ENCODE measurements at places on chromosomes 16 and 17.

DNA sequence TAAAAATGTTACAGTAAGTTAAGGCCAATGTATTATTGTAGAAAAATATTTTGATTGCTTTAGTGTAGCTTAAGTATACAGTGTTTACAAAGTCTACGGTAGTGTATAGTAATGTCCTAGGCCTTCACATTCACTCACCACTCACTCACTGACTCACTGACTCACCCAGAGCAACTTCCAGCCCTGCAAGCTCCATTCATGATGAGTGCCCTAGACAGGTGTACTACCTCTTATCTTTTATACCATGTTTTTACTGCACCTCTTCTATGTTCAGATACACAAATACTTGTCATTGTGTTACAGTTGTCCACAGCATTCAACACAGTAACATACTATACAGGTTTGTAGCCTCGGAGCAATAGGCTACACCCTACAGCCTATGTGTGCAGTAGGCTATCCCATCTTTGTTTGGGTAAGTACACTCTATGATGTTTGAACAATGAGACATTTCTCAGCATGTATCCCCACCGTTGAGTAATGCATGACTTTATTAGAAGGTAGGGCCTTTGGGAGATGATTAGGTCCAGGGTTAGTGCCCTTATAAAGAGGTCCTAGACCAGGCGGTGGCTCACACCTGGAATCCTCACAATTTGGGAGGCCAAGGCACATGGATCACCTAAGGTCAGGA is 117.8 kb downstream of the SLC39A11 start:
- ATAC-seq, result no peak

DNA sequence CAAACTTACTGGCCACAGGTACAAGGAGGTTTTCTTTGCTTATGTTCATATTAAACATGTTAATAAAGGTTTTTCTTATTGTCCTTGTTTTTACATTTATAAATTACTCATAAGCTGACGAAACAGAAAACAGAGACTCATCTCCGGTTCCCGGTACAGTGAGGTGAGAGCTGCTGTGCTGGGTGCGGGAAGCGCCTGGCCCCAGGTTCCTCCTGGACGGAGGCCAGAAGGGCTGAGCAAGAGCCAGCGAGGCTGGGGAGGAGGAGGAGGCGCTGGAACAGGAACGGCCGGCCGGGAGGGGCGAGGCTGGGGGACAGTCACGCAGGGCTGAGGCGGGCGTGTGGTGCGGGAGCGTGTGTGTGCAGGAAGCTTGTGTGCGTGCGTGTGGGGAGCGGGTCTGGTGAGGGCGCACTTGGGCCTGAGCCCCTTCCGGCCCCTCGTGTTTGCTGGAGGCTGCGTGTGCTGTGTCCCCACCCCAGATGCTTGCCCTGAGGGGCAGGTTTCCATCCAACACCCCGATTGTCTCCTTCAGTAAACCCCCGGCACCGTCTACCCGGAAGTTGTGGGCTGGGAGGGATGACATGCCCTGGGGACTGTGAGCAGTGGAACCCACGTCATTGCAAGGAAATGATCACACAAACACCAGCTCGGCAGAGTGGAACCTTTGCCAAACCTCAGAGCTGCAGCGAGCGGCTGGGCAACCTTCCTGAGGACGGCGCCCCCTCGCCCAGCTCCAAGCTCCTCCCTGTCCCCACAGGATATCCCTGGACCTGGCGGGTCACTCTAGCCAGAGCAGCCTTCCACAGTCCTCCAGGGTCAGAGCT is 19.5 kb downstream of the CD7 start:
- ATAC-seq, result peak; percentile 84

GRCh38 chr17:48307814-48308411 is 122.1 kb downstream of the SKAP1 start:
- ATAC-seq, result no peak

DNA sequence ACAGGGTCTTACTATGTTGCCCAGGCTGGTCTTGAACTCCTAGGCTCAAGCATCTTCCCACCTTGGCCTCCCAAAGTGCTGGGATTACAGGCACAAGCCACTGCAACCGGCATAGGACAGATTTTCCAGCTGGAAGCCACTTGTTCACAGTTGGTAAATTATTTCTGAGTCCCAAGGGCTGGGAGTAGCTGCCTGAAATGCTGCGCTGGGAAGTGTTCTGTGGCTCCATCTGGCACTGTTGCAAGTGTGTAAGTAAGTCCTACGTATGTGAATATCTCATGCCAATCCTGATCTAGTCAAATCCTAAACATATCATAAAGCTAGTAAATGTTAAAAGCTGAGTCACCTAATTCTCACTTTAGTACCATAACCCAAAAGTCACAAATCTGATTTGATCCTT is 48.1 kb downstream of the YWHAE start:
- ATAC-seq, result no peak

DNA sequence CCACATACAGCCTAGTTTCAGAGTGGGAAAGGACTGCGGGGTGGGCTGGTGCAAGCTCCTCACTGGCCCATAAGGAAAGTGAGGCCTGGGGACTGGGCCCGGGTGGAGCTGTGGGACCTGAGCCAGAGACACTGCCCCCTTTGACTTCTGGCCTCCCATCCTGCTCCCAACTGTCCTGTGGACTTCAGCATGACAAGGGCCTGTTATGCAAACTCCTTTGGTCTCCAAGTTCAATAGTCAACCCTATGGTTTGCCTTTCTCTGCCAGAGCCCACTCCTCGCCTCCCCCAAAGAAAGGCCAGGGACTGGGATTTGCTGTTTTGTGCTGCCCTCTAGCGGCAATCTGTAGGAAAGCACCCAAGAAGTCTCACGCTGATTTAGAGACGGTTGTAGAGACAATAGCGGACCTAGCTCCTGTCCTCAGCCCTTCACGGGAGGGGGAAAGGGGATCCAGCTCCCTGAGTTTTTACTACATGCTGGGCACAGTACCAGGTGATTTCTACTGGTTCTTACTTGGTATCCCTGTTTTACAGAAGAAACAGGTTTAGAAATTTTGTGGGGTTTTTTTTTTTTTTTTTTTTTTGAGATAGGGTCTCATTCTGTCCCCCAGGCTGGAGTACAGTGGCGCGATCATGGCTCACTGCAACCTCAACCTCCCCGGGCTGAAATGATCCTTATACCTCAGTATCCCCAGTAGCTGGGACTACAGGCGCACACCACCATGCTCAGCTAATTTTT is 1.2 kb upstream of the TLCD3B start:
- ATAC-seq, result peak; percentile 45

GRCh38 chr16:88484505-88485365 is 31.7 kb downstream of the ZFPM1 start:
- no peak for ATAC-seq
